ENCODE measurements at places on chromosomes 13 and 19. TPM values are rescaled to one million over a fixed set of nuclear protein-coding genes. Genes with fewer than 3 reads are reported as not detected.

RFPL4A gene
- 1.1 TPM for total RNA-seq

PSG3 gene
- not detected for total RNA-seq

SIGLEC12 gene
- total RNA-seq: 0.43 TPM

KIR3DL2 gene
- not detected for total RNA-seq

LILRB4 gene
- total RNA-seq: 16.4 TPM
